ENCODE measurements at places on chromosomes 1 and 21. TPM values are rescaled to one million over a fixed set of nuclear protein-coding genes. Genes with fewer than 3 reads are reported as not detected.

Gene TMCO2
- total RNA-seq = not detected

DNA sequence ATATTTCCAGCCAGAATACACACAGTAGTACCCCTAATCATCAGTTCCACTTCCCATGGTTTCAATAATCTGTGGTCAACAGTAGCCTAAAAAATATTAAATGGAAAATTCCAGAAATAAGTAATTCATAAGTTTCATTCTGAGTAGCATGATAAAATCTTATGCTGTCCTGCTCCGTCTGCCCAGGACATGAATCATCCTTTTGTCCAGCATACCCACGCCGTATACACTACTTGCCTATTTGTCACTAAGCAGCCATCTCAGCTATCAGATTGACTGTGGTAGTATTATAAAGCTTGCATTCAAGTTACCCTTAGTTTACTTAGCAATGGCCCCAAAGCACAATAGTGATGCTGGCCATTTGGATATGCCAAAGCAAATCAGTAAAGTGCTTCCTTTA lies 118.7 kb downstream of the SLC5A9 start:
- no peak for DNase-seq

GRCh38 chr1:226678701-226679100 lies 60.4 kb downstream of the ITPKB start:
- no peak for DNase-seq

DNA sequence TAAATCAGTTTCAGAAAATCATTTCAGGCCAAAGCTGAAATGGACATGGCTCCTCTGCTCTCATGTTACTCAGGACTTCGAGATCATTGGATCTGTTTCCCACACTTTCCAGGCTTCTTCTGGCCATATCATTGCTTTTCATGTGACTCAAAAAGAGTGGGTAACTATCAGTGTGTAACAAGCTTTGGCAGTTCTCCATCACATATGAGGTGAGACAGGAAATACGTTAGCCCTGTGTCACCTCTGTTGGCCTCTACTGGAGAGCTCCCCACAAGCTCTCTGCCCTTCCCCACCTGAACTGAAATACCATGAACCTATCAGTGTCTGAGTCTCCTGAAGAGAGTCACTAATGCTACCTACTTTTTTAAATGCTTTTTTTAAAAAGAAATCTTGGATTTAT lies 128.2 kb downstream of the LBR start:
- DNase-seq = no peak

GRCh38 chr1:200243042-200243437 lies 166.8 kb downstream of the ZNF281 start:
- no peak for DNase-seq
